ENCODE measurements at places on chromosomes 2 and 18. TPM values are rescaled to one million over a fixed set of nuclear protein-coding genes. Genes with fewer than 3 reads are reported as not detected.

DNA sequence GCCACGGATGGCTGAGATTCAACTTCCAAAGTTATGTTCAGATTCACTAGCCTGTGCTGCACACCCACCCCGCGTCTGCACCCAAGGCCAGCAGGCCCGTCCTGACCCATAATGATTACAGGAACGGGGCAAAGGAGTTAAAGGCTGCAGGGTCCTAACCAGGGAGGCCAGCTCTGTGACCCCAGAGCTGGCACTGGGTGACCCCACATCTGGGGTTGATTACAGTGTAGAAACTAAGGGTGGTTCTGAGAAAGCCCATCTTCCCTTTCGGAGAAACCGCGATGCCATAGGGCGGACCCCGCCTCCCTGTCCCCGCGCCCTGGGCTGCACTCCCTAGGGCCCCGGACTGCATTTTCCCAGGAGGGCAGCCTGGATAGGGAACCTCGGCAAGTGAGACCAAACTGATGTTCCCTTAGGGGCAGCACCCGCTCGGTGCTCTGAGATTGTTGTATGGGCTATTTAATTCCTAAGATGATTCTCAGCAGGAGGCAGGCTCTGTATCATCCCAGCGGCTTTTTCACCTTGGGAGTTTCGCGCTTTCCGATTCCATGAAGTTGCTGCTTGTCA, 2.2 kb upstream of the GPR148 start:
- DNase-seq, result no peak

- DNase-seq, result no peak
These were observed 218.5 kb downstream of the TRIB2 start for GRCh38 chr2:12935222-12935621.

DNA sequence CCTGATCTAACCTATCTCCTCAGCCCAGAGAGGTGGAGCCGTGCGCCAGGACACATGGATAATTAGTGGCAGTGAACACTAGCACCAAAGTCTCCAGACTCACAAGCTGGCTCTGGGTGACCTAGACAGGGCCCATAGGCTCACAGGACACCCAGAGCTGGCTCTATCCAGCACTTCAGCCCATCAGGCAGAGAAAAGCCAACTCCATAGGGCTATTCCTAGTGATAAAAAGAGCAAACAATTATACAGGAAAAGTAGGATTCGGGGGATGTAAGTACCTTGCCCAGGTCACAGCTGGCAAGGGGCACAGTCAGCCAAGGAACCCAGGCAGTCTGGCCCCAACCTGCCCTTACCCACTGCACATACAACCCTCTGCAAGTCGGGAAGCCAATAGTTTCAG, 178.6 kb downstream of the TNS1 start:
- DNase-seq, result no peak

GRCh38 chr2:71212336-71212735, 14.6 kb downstream of the PAIP2B start:
- no peak for DNase-seq

GRCh38 chr2:205769495-205769850, 87.2 kb downstream of the NRP2 start:
- peak; percentile 42 for DNase-seq

The LYG2 gene
- total RNA-seq, result not detected

The LRATD1 gene
- total RNA-seq, result 1.2 TPM
